NCI-H187 treated with DMSO at 0.1 percent for 48 hours (cell line): ENCODE measurements at places on chromosomes 1 and 21.

GRCh38 chr21:41671859-41672542 is 94.9 kb downstream of the RIPK4 start:
- no peak for DNase-seq

DNA sequence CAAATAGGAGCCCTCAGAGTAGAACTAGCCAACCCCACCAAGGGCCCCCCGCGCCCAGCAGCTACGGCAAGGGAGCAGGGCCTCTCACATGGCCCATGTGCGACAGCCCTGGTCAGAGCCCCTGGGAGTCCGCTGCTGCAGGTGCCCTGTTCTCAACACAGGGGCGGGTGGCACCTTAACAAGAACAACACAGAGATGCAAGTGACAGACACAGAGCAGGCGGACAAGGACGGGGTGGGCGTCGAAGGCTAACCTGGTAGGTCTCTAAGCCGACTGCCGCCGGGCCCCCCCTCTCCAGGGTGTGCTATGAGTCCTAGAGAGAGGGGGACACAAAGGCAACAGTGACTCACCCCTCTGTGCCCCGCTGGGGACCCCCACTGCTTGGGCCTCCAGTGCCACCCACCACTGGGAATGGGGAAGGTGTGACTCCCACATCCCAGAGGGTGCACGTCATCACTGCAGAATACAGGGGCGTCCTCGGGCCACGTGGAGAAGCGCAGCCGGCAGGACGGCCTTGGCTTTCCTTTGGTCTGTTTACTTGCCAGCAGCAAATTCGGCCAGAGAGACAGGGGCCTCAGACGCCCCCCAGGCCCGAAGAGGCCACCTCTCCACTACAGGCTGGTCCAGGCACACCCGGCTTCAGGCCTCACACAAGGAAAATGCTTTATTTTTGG is 44.8 kb downstream of the PRDM15 start:
- no peak for DNase-seq

GRCh38 chr1:154155251-154155650 is 378 bp upstream of the NUP210L start:
- DNase-seq = no peak

GRCh38 chr1:223337174-223337869 is 26.7 kb downstream of the SUSD4 start:
- DNase-seq = no peak

DNA sequence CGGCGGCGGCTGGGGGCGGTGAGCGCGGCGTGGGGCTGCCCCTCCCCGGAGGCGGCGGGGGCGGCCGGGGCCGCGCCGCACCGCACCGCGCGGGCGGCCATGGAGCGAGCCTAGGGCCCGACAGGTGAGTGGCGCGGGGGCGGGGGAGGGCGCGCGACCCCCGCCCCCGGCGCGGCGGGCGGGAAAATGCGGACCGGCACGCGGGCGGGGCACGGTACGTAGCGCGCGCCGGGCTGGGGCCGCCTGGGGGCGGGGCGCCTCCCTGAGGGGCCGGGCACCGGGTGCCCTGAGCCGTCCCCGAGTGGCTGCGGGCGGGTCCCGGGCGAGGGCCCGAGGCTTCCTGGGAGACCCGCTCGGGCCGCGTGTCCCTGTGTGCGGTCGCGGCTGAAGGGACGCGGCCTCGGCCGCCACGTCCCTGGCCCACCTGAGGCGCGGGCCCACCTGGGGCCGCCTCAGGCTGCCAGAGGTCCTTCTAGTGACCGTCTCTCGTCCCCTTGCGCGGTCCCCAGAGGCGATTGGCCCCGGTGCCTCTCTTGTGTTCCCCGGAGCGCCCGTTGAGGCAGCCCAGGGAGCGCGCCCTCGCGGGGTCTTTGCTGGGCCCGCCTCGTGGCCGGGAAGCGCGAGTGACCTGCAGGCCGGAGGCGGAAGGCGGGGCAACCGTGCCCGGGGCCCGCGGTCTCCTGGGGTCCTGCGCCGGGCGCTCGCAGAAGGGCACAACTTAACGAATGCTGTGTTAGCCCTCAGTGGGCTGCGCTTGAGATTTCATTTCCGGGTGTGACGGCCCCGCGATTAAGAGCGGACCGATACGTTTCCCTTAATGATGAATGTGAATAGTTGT is 500 bp downstream of the FAM20B start:
- no peak for DNase-seq

GRCh38 chr1:30929135-30929889 is 20.8 kb upstream of the SDC3 start:
- DNase-seq = no peak

GRCh38 chr1:151562661-151563060 is 22.6 kb downstream of the TUFT1 start:
- DNase-seq = no peak

GRCh38 chr1:202107321-202107761 is 15.4 kb upstream of the GPR37L1 start:
- no peak for DNase-seq

DNA sequence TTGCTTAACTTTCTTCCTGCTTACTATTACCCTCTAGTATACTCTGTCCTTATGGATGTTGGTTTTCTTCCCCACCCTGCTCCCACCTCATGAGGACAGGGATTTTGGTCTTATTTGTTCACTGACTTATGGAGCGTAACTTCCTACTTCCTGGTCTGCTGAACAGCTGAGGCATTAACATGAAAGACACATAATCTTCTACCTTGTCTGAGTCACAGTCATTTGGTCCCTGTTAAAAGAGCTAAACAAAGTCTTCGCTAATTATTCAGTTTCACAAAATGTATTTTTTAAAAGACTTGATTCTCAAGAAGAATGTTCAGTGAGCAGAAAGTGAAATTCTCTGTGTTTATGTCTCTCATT is 18.5 kb downstream of the RNASEL start:
- no peak for DNase-seq

GRCh38 chr1:51190961-51191360 is 45.1 kb upstream of the RNF11 start:
- DNase-seq = no peak

DNA sequence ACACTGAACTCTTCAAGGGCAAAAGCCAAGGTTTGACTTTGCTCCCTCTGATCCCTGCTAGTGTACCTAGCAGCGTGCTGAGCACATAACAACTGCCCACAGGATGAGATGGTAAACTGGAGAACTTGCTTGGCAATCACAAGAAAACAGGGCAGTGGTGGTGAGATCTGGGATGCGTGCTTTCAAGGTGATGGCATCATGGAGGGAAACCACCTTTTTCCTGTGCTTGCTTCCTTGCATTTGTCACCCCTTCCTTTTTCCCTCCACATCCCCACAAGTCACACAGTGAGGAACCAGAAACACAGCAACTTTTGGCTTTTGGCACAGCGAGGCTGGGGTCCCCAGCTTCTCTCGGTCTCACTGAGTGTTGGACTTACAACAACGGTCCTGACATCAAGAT is 31.4 kb upstream of the BECN2 start:
- DNase-seq = no peak

DNA sequence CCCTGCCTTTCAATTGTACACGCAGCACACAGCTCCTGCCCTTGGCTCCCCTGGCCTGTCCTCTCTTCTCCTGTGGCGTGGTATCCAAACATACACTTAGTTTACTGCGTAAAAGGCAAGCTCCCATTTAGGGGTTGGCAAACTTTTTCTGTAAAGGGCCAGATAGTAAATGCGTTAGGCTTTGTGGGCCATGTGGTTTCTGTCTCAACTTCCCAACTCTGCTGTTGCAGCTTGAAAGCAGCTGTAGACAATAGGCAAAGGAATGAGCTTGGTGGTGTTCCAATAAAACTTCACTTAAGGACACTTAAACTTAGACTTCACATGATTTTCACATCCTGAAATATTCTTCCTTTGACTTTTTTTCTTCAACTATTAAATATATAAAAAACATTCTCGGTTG is 63.3 kb downstream of the RHOU start:
- no peak for DNase-seq

- no peak for DNase-seq
Measured at GRCh38 chr1:157574836-157575235, 22.5 kb upstream of the FCRL5 start.

GRCh38 chr1:74423471-74423870 is 88.9 kb downstream of the LRRC53 start:
- no peak for DNase-seq

GRCh38 chr21:34558166-34558565 is 46.2 kb upstream of the KCNE1 start:
- DNase-seq = no peak

- no peak for DNase-seq
Measured at GRCh38 chr1:157399984-157400382, 152.3 kb downstream of the FCRL5 start.

- no peak for DNase-seq
Measured at GRCh38 chr1:81596341-81596740, 204.4 kb upstream of the ADGRL2 start.

DNA sequence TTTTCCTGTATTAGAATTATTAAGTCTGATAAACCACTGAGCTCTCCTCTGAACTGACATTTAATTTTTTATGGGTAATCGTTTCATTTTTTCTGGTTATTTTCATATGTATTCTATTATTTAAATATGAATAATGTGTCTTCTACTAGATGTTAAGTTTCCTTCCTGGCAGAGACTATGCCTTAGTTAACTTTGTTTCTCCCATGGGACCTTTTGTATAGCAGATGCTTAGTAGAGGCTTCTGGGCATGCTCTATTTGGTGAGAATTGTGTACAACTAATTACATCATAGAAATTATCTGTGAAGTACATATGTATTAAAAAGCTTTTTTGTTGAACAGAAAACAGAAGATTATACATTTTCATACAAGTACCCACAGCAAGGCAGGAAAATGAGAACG is 23.4 kb downstream of the CTBS start:
- DNase-seq = no peak

DNA sequence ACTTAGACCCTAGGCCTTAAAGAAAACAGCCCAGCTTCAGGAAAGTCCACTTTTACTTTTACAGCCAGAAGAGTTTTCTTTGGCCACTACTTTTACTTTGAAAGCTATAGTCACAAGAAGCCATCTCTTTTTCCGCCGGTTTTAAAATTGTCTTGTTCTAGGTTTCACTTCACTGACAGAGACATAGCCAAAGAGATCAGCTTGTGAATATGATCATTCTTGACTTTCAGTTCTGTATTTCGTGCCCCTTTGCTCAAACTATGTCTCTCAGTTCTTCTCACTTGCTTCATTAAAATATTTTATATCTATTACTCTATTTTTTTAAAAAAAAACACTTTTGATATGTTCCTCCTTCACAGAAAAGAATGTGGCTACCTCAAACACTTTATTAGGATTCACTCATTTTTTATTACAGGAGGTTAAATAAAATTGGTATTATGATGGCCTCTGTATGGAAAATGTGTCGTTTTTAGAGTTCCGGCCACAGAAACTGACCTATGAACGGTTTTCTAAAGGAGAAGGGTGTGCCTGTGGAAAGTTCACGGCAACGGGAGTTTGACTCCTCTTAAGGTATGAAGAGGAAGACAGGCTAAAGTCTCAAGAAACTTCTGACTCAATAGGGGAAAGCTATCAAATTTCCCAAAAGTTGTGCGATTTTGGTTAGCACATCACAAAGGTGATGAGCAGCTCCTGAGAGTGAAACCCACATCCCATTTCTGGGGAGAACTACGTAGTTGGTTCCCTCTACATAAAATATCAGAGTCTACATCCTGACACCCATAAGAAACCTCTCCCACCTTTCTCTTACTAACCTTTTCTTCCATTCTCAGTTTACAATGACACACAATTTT is 1.2 kb downstream of the MCOLN2 start:
- no peak for DNase-seq

- DNase-seq = no peak
Measured at GRCh38 chr1:170305777-170306512, 160.2 kb downstream of the NTMT2 start.

DNA sequence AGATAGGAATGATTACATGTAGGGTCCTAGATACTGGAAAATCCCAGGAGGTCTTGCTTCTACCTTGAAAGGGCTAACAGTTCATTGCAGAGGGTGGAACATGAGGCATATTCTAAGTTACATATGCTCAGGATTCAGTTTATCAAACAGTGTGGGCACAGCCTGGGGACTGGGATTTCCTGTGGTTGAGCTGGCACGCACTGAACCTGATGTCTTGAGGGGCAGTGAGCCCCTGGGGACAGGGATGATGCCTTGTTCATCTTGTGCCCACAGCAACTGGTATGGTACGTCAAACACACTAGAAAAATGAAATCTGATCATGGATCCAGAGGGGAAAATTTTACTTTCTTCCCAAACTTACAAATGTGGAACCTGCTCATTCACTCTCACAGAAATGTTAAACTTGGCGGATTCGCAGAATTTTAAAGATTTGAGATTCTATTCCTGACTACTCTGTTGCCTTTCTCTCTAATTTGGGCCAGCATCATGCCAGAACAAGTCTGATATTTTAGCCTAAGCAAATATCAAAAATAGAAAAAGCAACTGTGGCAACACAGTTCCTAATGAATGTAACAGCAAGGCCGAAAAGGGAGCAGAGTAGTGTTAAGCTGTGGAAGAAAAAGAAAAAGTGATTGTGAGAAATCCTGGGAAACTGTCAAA is 68.2 kb upstream of the COL24A1 start:
- DNase-seq = no peak

GRCh38 chr1:48817505-48818114 is 40.9 kb upstream of the BEND5 start:
- DNase-seq = no peak

DNA sequence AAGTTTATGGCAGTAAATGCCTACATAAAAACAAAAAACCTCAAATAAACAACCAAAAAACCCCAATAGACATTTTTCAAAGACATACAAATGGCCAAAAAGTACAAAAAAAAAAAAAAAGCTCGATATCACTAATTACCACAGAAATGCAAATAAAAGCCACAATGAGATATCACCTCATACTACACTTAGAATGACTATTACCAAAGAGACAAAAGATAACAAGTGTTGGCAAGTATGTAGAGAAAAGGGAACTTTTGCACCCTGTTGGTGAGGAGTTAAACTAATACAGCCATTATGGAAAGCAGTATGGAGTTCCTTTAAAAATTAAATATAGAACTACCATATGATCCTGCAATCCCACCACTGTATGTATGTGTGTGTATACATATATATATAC is 21.1 kb downstream of the SLC25A24 start:
- no peak for DNase-seq

DNA sequence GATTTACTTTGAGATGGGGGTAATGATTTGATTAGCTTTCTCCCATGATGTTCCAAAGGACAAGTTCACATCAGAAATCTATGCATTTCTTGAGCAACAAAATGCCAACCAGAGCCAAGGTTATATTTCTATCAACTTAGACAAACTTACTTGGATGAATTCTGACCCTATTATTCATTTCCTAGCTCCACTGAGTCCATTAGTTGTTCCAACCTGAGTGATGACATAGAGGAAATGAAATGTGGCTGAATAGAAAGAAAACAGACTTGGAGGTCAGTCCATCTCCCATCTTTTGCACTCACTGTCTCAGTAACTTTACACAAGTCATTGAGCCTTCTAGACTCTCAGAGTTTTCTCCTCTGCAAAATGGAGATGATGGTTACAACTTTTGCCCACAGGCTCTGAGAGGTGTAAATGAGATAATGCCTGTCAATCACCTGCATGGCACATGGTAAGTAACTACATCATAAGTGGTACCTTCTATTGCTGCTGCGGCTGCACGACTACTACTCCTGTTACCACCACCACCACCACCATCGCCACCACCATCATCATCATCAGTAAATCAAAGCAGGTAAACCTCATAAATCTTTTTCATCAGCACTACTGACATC is 98.2 kb downstream of the PTPN14 start:
- DNase-seq = no peak

GRCh38 chr1:6545276-6546112 is 8.8 kb downstream of the NOL9 start:
- no peak for DNase-seq
